ENCODE measurements at places on chromosomes 6 and 20.

DNA sequence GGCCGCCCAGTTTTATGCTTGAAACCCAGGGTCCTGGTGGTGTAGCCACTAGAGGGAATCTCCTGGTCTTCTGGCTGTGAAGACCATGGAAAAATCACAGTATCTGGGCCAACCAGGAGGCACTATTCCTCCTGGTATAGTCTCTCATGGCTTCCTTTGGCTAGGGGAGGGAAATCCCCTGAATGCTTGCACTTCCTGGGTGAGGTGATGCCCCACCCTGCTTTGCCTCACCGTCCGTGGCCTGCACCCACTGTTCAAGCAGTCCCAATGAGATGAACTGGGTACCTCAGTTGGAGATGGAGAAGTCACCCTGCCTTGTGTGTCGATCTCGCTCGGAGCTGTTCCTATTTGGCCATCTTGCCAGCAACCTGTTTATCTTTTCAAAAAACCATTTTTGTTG lies 10.1 kb upstream of the ZNF337 start:
- DNase-seq, result no peak

DNA sequence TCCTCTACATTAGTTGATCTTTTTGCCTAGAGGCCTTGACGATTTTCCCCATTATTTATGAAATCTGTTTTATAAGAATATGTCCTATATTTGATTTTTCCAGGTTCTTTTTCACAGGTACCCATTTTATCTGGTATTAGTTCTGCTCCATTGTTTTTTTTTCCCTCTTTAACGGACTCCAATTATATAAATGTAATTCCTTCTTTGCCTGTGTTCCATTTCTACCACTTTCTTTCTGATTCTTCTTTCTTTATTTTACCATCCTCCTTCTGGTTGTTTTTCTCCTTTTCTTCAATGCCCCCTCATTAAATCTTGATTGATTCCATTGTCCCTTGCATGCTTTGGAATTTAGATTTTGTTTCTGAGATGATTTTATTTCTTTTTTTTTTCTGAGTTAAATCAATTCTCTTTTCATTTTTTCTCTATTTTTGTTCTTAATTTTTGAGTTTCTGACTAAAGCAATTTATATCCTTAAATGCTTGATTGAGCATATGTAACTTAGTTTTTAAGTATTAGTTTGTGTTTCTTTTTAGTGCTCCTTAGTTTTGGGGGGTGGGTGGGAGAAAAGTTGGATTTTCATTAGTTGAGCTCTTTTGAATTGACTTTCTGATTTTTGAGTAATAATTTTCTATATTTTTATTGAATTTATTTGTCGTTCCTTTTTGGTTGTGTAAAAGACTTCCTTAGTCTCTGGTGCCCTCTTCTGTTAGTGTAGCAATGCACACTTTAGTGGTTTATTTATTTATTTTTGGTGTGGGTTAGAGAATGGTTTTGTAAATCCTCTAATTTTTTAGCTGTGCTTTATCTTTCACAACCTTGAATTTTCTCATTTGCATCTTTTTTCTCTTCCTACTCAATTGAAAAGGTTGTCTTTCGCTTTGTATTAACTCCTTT lies 140.8 kb downstream of the FARS2 start:
- no peak for DNase-seq

DNA sequence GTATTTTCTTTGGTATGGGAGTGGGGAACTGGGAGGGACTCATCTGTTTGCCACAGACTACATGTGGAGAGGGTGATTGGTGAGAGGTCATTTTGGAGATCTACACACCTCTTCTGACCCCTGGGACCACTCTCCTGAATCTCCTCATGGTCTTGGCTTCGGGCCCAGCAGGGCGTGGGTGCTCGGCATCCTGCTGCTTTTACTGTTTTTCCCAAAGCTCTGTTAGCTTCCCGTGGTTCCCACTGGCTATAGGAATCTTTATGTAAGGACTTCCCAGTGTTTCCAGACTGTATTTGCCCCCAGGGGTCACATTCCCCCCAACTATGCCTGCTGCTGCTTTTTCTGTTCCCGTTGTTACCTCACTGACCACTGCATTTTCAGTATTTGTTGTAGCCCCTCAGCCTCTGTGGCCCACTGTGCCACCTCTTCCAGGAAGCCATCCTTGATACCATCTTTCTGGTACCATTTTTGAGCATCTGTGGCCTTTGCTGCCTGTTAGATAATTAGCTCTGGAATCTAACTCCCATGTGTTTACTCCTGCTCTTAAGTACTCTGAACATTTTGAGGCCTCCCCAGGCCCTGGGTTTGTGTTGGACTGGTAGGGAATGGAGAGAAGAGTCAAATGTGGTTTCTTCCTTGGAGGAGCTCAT lies 14.9 kb downstream of the PLCG1 start:
- no peak for DNase-seq

DNA sequence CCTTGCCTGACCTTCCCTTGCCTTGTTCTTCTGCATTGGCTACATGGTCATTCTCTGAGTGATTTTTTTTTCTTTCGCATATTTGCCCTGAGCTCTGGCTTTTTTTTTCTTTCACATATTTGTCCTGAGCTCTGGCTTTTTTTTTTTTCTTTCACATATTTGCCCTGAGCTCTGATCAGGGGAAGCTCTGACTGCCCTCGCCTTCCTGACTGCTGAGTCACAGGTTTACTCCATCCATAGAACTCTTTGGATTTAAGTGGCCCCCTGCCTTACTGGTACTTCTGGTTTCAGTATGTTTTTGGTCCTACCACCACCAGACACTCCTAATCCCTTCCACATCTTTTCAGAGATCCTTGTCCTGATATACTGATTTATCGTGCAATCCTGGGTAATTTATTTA lies 201.1 kb downstream of the OGFRL1 start:
- DNase-seq, result no peak

DNA sequence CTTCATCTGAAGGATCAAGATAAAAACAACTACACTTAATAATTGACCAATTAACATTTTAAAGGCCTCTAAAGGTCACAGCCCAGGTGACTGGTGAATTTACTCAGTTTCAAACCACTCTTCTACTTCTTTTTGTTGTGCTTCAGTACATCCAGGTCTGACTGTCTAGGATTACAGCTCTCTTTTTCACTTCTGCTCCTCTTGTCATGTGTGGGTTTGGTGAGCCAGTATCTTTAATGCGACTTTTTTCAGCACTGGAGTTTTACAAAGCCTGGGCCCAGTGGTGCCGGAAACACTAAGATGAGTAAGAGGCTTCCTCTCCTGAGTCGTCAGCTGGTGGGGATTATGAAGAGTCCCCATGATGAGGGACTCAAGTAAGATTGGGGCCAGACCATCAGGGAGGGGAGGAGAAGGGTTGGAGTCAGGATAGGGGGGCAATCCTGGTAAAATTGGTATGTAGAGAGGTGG lies 27.0 kb downstream of the HECA start:
- no peak for DNase-seq

DNA sequence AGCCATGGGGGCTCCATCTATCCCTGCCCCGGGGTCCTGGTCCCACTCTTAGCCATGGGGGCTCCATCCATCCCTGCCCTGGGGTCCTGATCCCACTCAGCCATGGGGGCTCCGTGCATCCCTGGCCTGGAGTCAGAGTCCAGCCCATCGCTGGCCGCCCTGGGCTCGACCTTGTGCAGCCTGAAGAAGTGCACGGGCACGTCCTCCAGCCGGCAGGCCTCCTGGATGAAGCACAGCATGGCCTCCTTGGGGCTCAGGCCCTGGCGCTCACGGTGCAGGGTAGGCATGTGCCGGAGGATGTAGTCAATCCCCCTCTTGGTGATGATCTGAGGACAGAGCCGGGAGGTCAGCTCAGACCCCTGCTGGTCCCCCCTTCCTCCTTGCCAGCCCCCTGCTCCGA lies 15.6 kb downstream of the FRMD1 start:
- no peak for DNase-seq

DNA sequence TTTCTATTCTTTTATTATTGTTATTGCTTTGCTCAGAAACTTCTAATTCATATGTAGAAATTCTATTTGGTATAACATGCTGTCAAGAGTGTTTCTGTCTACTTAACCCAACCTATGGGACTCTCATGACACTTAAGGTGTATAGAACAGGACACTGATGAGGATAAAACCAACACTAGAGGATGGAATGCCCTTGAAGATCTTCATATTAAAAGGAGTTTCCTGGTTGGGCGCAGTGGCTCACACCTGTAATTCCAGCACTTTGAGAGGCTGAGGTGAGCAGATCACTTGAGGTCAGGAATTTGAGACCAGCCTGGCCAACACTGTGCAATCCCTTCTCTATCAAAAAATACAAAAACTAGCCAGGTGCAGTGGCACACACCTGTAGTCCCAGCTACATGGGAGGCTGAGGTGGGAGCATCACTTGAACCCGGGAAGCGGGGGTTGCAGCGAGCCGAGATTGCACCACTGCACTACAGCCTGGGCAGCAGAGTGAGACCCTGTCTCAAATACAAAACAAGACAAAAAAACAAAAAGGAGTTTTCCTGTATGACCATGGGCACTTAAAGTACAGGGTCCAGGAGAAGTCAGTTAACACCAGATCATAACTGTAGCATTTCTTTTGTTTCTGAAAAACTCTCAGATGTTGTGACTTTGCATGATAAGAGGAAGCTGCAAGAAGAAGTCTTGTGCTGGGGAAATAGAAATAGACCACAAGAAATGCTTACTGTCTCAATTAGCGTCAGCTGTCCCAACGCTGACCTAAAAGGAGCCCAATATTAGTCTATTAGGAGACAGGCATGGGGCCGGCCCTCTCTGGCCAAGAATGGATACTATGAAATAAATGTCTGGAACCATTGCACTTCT lies 38.9 kb upstream of the CD2AP start:
- no peak for DNase-seq

DNA sequence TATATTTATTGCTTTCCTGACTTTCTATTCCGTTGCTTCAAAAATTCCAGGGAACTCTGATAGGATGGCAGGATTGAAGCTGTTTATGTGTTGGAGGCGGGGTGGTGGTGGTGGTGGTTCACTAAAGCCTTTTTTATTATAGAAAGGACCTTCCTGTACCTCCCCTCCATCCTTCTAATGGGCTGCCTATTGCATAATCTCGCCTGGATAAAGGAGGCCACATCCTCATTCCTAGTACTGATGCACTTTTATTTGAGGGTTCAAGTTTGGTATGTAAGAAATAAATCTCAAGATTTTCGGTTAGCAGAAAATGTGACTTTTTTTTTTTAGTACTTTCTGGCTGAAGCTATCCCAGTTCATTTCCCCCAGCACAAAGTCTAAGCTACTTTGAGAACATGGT lies 18.7 kb upstream of the CTAGE9 start:
- DNase-seq, result no peak

GRCh38 chr20:53750827-53751619 lies 157.4 kb upstream of the ZNF217 start:
- peak; percentile 44 for DNase-seq

DNA sequence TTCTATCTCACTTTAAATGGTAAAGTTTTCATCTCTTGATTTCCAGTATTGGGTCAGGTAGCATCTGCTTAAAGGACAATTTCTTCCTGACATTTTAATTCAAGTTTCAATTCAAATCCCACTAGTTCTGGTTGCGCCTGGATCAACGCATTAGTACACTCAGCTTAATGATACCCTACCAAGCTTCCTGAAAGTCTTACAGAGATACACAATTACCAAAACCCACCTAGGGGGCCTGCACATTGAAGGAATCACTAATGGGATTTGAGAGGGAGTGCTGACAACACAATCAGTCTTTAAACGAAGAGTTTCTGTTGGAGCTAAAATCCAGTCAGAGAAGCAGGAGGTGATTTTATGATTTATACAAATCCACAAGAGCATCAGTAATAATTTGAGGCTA lies 293.0 kb downstream of the PHF3 start:
- no peak for DNase-seq

DNA sequence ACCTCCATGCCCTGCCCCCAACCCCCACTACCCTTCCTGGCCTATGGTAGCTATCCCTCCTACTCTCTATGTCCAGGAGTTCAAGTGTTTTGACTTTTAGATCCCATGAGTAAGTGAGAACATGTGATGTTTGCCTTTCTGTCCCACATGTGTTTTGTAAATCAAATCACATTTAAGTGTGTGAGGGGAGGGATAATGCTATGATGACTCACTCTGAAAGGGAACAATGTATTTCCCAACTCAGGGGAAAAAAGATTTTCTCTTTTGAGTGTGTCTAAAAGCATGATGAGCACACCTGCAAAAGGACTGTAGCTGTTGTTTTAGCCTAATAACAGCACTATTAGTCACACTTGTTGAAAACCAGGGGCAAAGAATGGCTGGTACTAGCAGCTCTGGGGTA lies 193.7 kb downstream of the GJA10 start:
- no peak for DNase-seq

- DNase-seq, result no peak
Measured at GRCh38 chr20:36390719-36391415, 84.7 kb downstream of the DLGAP4 start.
